ENCODE measurements at places on chromosomes 12 and 14. TPM values are rescaled to one million over a fixed set of nuclear protein-coding genes. Genes with fewer than 3 reads are reported as not detected.
A peak's percentile ranks its signal among the peaks of the same experiment; 100 is the strongest.

- DNase-seq, result no peak
Measured at GRCh38 chr12:39824505-39825212, 205.1 kb upstream of the ABCD2 start.

Gene KRT82
- total RNA-seq, result not detected

DNA sequence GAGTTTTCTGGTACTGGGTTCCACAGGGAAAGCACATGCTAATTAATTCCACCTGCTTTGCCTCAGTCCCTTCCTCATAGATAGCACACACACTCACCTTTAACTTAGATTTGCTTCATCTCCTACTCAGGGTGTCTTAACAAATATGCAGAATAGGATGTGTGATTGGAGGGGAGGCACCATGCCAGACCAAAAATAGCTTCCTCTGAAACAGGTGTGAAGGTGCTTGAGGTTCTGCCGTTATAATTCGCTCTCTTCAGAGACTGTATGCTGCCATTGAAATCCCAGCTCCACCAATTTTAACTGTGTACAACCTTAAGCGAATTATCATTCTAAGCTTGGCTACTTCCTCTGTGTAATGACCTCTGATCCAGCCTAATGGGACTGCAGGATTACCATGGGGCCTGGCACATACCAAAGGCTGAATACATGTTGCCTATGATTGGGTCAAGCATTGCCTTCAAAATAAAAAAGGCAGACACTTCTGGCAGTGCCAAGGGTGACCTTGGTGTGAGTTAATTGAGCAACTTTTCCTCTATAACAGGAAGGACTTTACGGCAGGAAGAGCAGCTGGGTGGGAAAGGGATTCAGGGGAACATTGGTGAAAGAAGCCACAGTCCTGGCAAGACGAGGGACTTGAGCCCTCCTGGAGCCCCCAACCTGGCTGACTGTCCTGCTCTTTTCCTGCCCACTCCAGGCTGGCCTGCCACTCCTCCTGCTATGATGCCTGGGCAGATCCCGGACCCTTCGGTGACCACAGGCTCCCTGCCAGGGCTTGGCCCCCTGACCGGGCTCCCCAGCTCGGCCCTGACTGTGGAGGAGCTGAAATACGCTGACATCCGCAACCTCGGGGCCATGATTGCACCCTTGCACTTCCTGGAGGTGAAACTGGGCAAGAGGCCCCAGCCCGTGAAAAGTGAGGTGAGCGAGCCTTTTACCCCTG is 9.7 kb downstream of the JDP2 start:
- no peak for DNase-seq

Gene DLGAP5
- total RNA-seq, result 0.63 TPM

Gene RIPK3
- 8.0 TPM for total RNA-seq

GRCh38 chr14:61586544-61587055 is 108.7 kb upstream of the HIF1A start:
- DNase-seq, result no peak

- DNase-seq, result no peak
Measured at GRCh38 chr12:108080363-108080762, 48.7 kb upstream of the WSCD2 start.

DNA sequence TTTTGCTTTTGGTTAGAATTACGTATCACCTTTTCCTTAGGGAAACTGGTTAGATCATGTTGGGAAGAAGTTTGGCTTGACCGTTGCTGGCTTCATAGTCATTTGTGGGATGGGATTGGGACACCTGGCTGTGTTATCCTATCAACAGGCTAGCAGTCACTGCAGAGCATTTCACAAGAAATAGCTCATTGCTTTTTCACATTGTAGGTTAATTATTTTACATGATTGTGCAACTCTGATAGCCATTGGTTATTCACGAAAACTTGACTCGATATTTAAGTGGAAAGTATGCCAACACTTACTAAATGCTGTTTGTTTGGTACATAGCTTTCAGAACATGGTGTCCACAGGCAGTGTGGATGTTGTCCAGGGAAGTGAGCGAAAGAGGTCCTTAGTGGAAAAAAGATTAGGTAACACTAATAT is 89.4 kb downstream of the NKX2-1 start:
- no peak for DNase-seq

DNA sequence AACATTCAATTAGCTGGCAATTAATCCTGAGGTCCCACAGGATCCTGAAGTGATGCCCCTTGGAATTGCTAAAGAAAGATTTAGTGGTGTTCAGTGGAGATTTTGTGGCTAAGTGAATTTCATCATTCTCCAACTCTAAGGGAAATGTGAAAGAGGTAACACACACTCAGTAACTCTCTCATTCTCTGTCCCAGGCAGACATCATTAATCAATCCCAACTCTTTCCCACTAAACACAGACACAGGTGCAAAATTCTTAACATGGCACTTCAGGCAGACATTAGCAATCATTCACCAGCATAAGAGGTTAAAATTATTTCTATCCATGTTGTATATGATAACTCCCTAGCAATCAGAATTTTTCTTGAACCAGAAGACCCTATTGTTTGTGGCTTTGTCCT is 40.2 kb downstream of the TRPV4 start:
- no peak for DNase-seq

DNA sequence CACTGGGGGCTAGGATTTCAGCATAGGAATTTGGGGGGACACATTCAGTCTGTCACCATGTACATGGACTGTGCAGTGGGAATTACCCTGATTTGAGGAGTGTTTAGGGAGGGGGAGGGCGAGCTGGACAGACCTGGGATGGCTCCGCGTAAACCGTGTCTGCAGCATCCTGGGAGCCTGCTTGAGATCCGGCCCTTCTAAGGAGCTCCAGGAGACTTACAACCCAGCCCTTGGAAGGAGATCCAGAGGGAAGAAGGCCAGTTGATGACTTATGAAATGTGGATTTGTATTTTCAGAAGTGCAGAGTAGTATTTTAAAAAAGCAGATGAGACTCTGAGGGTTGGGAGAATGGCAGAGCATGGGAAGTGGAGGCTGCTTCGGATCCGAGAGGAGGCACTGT is 153.2 kb downstream of the CACNA1C start:
- DNase-seq, result no peak

Gene KRT6B
- total RNA-seq, result not detected

Gene OAS1
- total RNA-seq, result 25.0 TPM

- DNase-seq, result no peak
Measured at GRCh38 chr12:46174919-46175318, 93.9 kb downstream of the SLC38A1 start.

- no peak for DNase-seq
Measured at GRCh38 chr14:79465651-79466050, 745.7 kb downstream of the DIO2 start.

Gene TMTC2
- total RNA-seq, result 10.9 TPM

DNA sequence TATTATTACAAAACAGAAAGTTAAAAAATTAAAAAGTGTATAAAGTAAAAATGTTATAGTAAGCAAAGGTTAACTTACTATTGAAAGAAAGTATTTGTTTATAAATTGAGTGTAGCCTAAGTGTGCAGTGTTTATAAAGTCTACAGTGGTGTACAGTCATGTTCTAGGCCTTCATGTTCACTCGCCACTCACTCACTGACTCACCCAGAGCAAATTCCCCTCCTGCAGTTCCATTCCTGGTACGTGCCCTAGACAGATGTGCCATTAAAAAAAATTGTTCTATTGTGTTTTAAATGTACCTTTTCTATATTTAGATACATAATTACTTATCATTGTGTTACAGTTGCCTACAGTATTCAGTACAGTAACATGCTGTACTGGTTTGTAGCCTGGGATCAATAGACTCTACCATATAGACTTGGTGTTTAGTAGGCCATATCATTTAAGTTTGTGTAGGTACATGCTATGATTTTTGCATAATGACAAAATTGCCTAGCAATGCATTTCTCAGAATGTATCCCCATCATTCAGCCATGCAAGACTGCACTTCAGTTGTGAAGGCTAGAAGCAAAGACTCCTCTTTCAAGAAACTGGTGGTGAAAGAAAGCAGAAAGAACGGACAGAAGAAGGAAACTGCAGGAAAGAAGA is 100.6 kb downstream of the DACT1 start:
- DNase-seq, result no peak

- no peak for DNase-seq
Measured at GRCh38 chr14:53603994-53604393, 352.6 kb downstream of the BMP4 start.

GRCh38 chr14:36522347-36522971 is 2.4 kb upstream of the NKX2-1 start:
- DNase-seq, result no peak

DNA sequence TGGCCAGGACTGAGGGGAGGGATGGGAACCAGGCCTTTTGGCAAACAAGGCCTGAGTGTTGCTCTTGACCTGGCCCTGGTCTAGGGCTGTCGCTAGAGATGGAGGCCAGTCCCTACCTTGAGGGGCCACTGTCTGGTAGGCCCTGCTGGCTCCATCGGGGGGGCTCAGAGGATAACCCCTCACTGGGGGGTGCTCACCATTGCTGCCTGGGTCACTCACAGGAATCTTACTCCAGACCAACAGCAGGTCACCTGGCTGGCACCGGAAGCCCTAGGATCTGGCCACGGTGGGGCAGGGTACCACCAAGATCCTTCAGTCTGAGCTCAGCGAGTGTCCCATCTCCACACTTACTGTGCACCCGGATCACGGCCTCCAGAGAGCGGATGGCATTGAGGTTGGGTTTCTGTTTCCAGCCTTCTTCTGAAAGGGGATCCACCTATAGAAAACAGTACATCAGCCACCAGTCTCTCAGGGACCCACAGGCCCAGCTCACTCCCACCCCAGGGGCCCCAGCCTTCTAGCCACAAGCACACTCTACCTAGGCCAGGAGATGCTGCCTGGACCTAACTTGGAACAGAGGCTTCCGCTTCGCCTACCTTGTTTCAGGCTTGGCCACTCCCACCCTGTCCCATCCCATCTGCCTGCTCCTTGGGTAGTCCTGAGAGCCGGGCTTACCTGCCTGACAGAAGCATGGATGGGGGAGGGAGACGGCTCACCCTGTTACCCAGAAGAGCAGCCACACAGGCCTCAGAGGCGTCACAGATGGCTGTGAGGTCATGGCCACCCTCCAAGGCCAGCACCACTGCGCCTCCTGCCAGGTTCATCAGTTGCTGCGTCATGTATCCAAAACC is 12.2 kb downstream of the SLC48A1 start:
- no peak for DNase-seq

Gene GLT8D2
- total RNA-seq, result 64.4 TPM

Gene HSPA2
- 28.9 TPM for total RNA-seq

DNA sequence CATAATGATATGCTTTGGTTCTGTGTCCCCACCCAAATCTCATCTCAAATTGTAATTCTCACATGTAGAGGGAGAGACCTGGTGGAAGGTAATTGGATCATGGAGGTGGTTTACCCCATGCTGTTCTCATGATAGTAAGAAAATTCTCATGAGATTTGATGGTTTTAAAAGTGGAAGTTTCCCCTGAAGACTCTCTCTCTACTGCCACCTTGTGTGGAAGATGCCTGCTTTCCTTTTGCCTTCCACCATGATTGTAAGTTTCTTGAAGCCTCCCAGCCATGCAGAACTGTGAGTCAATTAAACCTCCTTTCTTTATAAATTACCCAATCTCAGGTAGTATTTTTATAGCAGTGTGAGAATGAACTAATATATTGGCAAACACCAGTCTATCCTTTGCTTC is 260.4 kb upstream of the PPFIA2 start:
- DNase-seq, result no peak

- peak; percentile 17 for DNase-seq
Measured at GRCh38 chr12:132277374-132277941, 51.9 kb downstream of the GALNT9 start.

All from aorta (tissue), 5 donors.